Activated CD8-positive, alpha-beta T cell treated with anti-CD3 and anti-CD28 coated beads for 36 hours (primary cell): ENCODE measurements at places on chromosomes 6 and 20. TPM values are rescaled to one million over a fixed set of nuclear protein-coding genes. Genes with fewer than 3 reads are reported as not detected.

Gene PROKR2
- not detected for total RNA-seq

Gene TMEM74B
- 1.8 TPM for total RNA-seq

Gene MTFR2
- total RNA-seq = 23.9 TPM

- no peak for DNase-seq
- H3K27ac ChIP-seq = no peak overlapping the region
- H3K4me1 ChIP-seq = no peaks in the 10 kb centered on the region
- no peaks in the 10 kb centered on the region for H3K36me3 ChIP-seq
- no peak overlapping the region for H3K4me3 ChIP-seq
- no peaks in the 10 kb centered on the region for H3K27me3 ChIP-seq
These were observed 29.4 kb downstream of the LPA start for GRCh38 chr6:160634706-160635105.

DNA sequence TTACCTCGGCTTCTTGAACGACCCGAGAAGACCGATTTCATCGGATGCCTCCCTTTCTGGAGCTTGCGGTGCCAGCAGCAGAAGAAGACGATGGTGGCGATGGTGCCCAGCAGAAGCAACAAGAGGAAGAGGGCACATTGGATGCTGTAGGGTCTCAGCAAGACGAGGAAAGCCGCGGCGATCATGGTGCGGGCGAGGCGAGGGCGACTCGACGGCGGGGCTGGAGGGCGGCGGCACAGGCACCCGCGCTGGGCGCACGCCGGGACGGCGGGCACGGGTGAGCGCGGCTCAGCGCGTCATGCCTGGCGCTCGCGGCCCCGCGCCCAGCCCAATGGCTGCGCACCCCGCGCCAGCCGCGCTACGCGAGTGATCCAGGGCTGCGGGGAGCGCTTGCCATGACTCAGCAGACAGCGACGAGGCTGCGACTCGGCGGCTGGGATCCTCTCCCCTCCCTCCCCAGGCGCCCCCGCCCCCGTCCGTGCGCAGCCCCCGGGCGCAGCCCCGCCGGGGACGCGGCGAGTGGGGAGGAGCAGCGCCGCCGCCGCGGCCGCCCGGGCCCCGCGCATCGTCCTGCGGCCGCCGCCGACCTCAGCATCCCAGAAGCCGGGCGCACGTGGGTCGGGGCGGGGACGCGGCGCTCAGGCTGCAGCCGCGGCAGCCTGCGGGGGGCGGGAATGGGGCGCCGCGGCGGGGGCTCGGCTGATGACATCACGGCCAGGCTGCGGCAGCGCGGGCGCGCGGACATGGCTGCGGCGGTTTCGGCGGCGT, at the start of gene BEND6:
BEND6 (plus strand) TSS at position 705 of the 768 bp plus-strand sequence. CDS start 26,704 bp downstream, outside the sequence.
- peaks cover 59% of the 10 kb centered on the region for H3K27me3 ChIP-seq
- H3K4me1 ChIP-seq = peaks cover 16% of the 10 kb centered on the region
- H3K27ac ChIP-seq = no peak within 1 kb of the TSS
- no peaks in the 10 kb centered on the region for H3K36me3 ChIP-seq

DNA sequence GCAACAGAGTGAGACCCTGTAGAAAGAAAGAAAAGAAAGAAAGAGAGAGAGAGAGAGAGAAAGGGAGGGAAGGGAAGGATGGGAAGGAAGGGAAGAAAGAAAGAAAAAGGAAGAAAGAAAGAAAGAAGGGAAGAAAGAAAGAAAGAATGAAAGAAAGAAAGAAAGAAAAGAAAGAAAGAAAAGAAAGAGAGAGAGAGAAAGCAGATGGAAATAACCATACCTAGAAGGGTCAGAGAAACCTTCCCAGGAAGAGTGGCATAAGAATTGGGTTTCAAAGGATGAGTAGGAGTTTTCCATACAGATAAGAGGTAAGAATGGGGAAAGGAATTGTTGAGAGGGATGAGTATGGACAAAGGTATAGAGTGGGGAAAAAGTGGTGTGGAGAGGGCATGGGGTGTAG, 54.6 kb upstream of the SLC32A1 start:
- no peak overlapping the region for H3K4me3 ChIP-seq
- H3K27me3 ChIP-seq = peaks cover 46% of the 10 kb centered on the region
- H3K4me1 ChIP-seq = peaks cover 10% of the 10 kb centered on the region
- H3K36me3 ChIP-seq = no peaks in the 10 kb centered on the region
- H3K27ac ChIP-seq = no peak overlapping the region
- DNase-seq = no peak

GRCh38 chr20:62618611-62619529, 23.4 kb upstream of the SLCO4A1 start:
- no peaks in the 10 kb centered on the region for H3K27me3 ChIP-seq
- DNase-seq = peak; percentile 93
- H3K27ac ChIP-seq = peak overlapping the region; percentile 93
- H3K4me1 ChIP-seq = peaks cover 50% of the 10 kb centered on the region
- H3K4me3 ChIP-seq = peak overlapping the region; percentile 52
- H3K36me3 ChIP-seq = no peaks in the 10 kb centered on the region

DNA sequence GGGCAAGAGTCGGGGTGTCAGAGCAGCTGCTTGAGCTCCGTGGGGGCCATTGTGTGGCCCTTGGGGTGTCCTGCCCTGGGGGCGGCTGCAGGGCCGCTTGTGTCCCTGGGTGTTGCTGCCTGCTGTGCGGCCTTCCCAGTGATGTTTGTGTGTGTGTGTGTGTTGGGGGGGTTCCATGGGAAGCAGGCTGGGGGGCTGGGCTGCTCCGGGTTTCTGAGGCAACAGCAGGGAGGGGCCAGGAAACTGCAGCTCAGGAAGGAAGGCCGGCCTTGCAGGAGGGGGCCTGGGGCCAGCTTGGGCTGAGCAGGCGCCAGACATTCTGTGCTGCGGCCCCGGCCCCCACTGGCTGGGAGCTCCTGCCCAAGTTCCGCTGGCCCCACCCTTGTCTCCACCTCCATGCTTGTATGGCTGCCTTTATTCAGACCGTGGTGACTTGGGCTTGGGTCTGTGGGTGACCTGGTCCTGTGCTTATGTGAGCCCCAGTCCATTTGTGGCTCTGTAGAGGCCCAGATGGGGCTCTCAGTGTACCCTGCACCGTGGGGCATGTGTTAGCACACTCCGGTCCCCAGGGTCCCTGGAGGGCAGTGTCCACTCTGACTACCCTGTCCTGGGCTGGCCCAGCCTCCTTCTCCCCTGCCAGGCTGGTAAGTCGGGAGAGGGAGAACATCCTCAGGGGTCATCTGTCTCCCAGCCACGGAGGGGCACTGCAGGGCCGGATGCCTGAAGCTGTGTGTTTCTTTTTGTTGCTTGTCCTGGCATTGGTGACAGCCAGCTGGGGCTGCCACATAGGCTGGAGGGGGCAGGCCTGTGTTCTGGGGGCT, 4.6 kb upstream of the SOX18 start:
- no peak overlapping the region for H3K4me3 ChIP-seq
- peaks cover 13% of the 10 kb centered on the region for H3K4me1 ChIP-seq
- no peak for DNase-seq
- no peaks in the 10 kb centered on the region for H3K36me3 ChIP-seq
- peaks cover 26% of the 10 kb centered on the region for H3K27me3 ChIP-seq

GRCh38 chr20:39253051-39253755, 291.1 kb downstream of the DHX35 start:
- H3K4me1 ChIP-seq = no peaks in the 10 kb centered on the region
- no peaks in the 10 kb centered on the region for H3K36me3 ChIP-seq
- no peak overlapping the region for H3K4me3 ChIP-seq
- no peaks in the 10 kb centered on the region for H3K27me3 ChIP-seq

DNA sequence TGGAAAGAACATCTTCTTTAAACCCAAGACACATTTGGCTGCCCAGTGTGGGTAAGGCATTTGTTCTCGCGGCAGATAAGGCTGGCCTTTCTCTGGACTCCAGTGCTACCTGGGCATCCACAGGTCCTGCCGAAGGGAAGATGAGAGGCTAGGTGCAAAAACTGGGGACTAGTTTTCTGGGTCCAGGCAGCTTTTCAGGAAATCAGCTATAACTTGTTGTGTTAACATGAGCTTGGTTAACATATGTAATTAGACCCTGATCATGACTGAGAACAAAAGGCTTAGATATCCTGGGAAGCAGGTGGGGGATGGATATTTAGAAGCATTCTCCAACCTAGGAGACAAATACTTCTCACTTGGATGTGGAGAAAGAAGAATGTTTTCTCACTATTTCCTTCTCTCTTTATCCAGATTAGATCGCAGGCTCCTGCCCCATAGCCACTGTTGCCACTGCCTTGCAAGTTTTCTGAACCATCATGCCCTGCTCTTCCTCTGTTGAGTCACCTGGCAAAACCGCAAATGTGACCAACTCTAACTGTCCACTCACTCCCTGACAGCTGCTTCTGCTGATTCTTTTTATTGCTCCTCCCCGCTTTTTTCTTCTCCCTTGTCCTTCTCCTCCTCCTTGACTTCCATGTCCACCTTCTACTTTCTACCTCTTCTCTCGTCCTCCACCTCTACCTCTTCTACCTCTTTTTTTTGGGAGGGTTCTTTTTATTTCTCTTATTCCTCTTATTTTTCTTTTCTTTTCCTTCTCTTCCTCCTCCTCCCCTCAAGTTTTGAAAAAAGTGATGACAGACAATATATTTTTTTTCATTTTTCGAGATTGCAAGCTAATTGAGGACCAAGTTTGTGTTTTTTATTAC, 258.1 kb downstream of the UTRN start:
- DNase-seq = peak; percentile 11
- H3K36me3 ChIP-seq = peaks cover 28% of the 10 kb centered on the region
- peaks cover 14% of the 10 kb centered on the region for H3K4me1 ChIP-seq
- no peaks in the 10 kb centered on the region for H3K27me3 ChIP-seq
- H3K27ac ChIP-seq = peak overlapping the region; percentile 57

- no peak overlapping the region for H3K4me3 ChIP-seq
- no peaks in the 10 kb centered on the region for H3K36me3 ChIP-seq
- DNase-seq = no peak
These were observed 28.5 kb upstream of the CITED2 start for GRCh38 chr6:139402876-139403386.

DNA sequence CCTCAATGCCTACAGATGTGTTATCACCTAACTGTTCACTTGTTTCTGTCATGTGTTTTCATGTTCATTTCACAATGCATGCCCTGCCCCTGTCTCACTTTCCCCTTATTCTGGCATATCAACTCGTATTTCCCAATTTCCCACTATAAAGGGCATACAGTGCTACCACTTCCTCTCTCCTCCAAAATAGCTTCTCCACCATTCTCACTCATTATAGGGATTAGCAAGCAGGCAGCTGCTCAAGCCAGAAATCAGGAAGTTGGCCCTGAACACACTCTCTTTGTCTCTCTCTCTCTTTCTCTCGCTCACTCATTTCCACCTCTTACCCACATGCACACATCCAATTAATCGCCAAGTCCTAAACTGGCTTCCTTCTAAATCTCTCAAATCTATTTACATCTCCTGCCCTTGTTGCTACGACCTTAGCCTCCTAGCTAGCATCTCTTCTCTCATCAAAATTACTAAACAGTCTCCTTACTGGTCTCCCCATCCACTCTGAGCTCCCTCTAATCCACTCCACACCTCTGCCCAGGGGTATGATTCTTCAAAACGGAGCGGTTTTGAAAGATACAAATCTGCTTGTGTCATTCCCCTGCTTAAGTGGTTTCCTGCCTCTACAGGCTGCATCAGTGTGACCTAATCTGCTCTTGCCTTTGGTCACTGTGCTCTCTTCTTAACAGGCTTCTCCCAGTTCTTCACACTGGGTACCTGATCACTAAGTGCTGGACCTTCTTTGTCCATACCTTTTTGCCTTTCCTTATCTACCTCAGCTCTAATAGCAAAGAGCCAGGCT, 196.2 kb downstream of the BTBD9 start:
- H3K27me3 ChIP-seq = no peaks in the 10 kb centered on the region
- DNase-seq = no peak
- no peak overlapping the region for H3K27ac ChIP-seq
- no peaks in the 10 kb centered on the region for H3K36me3 ChIP-seq
